ENCODE measurements at places on chromosomes 12 and 14.
A peak's percentile ranks its signal among the peaks of the same experiment; 100 is the strongest.

DNA sequence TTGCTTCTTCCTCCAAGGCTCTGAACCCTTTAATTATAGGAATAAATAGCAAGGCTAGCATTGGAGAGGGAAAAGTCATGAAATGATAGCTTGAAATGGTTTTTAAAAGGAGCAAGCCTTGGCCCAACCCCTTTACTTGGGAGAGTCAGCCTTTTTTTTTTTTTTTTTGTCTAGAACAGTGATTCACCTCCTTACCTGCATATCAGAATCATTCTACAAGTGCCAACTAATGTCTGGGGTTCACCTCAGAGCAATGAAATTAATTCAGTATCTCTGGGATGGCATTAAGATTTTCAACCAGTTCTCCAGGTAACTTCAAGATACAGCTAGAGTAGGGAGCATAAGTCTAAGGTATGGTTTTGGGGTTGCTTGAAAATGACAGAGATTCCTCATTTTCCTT is 41.3 kb upstream of the TMTC2 start:
- DNase-seq = no peak

DNA sequence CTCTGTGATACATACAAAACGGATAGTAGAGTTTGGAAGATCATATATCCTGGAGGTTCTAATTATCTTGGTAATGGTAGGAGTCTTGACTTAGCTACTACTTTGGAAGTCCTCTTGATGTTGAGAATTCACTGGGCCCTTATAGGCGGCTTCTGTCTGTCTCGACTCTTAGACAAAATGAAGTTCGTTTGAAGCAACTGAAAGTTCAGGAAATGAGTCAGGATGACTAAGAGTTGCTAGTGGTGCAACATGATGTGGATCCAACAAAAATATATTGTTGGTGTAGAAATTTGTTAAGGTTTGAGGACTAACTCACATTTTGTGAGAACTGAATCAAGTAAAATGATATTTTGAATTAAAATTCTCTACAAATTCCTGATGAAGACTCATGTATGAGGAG is 272.7 kb downstream of the AEBP2 start:
- DNase-seq = no peak

DNA sequence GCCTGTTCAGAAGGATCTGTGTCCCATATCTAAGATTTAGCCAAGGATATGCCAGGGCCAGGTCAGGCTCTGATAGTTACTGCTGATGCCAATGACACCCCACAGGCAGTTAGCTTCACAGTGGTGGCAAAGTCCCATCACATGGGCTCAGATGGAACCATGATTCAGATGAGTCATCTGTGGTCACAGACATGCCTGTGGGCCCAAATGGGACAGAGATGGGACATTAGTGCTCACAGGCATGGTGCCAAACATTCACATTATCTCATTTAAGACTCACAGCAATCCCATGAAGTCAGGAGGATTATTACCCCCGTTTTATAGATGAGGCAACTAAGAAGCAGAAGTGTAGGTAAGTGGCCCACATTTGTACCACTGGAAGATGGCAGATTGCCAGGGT is 207.8 kb downstream of the DPF3 start:
- no peak for DNase-seq

- DNase-seq = no peak
Observed at GRCh38 chr12:130538343-130539095, 177.6 kb downstream of the RIMBP2 start.

- DNase-seq = no peak
Observed at GRCh38 chr14:38003746-38004609, 203.7 kb upstream of the SSTR1 start.

DNA sequence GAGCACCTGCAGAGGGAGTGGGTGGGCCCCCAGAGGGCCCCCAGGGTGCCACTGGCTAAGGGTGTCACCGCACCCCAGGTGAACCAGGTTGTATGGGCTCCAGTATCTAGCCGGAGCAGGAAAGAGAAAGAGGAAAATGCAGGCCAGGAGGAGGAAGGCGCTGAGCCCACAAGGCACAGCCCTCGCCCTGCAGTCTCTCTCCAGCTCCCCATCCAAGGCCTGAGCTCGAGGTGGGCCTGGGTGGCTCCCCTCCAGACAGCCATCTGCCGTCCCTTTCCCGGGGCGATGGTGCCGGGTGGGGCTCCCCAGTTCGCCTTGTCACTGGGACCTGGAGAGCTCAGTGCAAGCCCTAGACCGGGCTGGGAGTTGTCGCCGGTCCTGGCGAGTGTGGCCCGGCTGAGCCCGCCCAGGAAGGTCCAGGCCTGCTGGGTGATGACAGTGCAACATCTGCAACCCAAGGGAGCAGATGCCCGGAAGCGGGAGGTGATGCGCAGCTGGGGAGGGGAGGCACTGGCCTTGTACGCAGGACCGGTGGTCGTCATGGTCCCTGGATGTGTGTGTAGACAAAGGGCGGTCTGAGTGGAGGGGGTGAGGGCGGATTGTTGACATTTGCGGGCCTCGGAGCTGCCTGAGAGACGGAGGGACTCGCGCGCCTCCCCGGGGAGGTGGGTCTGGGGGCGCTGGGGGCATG is 716 bp downstream of the TMEM179 start:
- DNase-seq = no peak

GRCh38 chr14:61147381-61147821 is 133.7 kb downstream of the TMEM30B start:
- no peak for DNase-seq

- no peak for DNase-seq
Observed at GRCh38 chr12:122888232-122888752, 7.6 kb downstream of the VPS37B start.

- no peak for DNase-seq
Observed at GRCh38 chr14:90641615-90642243, 174.5 kb downstream of the TTC7B start.

DNA sequence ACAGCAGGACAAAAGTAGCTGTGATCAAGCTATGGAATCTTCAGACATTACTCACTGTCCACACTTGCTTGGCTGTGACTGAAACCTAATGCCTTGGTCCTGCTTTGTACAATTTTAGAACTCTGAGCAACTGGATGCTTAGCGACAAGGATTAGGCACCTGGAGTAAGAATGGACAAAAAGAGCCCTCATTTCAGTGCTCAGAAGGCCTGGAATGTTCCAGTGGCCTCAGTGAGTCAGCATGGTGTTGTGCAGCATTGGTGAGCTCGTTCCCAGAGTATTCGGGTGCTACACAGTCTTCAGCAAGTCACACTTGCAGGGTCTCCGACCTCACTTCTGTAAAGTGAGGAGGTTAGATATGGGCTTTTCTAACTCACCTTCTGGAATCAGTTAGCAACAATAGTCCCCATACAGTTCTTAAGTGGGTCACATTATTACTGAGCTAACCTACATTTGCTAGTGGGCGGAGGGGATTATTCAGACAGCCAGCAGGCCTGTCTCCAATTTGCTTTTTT is 108.0 kb upstream of the MDM1 start:
- DNase-seq = no peak

DNA sequence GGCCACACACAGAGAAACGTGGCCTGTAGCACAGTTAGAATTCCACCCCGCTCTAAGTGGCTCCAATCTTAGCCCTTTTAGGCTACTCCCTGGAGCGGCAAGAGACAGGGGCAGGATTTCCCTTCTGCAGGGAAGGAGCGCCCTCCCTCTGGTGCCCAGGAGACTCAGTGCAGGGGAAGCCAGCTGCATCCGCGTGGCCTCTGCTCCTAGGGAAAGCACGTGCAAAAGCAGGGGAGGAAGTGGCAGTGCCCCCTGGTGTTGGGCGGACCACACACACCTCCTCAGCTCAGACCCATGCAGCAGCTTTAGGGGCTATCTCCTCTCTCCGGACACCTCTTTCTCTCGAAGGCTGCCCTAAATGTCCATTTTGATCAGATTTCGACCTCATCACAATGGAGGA is 50.0 kb downstream of the SPRING1 start:
- DNase-seq = no peak

GRCh38 chr12:132236129-132236929 is 92.1 kb downstream of the NOC4L start:
- DNase-seq = no peak

DNA sequence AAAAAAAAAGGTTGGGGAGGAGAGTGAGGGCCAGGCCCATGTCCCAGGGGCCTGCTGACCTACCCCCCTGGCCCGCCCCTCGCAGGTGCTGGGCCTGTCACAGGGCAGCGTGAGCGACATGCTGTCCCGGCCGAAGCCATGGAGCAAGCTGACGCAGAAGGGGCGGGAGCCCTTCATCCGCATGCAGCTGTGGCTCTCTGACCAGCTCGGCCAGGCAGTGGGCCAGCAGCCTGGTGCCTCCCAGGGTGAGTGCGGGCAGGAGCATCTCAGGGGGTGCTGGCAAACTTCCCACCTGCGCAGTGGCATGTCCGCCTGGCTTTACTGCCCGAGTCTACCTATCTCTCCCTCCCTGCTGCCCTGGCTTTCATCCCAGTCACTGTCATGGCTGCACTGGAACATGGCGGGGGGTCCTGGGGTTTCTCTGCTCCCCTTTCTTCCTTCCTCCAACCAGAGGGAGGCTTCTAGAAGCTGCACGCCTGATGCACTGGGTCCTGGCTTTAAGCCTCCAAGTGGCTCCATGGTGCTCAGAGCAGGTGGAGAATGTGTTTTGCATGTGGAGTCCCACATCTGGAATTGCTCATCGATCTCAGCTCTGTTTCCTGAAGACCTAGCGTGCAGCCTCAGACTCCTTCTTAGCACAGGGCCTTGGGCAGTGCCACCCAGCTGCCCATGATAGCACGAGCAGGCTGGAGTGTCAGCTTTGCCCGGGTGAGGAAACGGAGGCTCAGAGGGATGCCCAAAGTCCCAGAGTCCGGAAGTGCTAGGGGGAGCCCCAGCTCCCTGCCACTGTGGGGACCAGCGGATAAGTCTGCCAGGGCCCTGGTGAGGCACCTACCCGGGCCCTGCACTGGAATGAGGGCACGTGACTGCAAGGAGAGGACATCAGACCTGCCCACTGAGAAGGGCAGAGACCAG is 46.3 kb downstream of the PHETA1 start:
- no peak for DNase-seq

DNA sequence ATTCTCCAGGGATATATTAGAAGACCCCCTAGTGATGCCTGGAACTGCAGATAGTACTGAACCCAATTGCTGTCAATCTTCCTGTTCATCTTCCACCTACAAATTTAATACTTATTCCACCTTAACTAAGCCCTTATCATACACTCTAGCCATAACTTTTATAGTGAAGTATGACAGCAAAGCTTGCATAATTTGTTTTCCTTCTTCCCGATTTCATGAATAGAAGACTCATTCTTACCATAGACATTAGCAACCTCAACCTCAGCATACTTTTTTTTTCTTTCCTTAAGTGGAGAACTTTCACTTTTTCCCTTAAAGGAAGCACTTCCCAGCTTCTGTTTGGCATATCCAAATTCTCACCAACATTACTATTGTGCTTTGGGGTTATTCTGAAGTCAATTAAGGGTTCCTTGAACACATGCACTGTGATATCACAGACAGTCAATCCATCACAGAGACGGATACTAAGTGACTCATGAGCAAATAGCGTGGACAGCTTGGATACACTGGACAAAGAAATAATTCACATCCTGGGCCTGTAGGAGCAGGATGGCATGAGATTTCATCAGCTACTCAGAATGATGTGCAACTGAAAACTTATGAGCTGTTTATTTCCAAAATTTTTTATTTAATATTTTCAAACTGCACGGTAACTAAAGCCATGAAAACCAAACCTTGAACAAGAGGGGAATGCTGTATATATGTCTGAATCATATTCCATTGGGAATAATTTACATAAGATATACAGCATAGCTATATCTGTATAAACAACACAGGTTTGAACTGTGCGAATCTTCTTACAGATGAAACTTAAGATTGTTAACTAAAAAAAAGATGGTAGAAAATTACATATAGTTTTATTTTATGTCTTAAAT is 63.9 kb downstream of the SYT1 start:
- no peak for DNase-seq

DNA sequence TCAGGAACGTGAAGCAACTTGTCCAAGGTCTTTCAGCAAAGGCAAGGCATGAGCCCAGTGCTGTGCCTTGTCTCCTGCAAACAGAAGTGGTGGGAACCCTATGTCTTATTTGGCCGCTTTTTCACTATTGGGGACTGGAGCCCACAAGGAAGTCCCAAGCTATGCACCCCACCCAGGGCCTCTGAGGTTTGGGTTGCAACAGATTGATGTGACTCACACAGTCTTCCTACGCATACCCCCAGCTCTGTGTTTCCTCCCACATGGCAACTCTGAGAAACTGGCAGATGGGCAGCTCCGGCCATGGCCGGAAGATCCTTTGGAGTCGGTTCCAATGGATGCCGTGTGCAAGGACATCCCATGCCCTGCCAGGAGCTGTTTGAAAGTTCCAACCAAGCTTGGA is 28.3 kb upstream of the CMKLR1 start:
- DNase-seq = no peak

GRCh38 chr12:128797119-128798118 is 26.3 kb downstream of the SLC15A4 start:
- DNase-seq = no peak

GRCh38 chr14:21267431-21267845 is 1.8 kb downstream of the HNRNPC start:
- DNase-seq = no peak

GRCh38 chr14:23436327-23437132 is 1.1 kb upstream of the MYH7 start:
- no peak for DNase-seq

DNA sequence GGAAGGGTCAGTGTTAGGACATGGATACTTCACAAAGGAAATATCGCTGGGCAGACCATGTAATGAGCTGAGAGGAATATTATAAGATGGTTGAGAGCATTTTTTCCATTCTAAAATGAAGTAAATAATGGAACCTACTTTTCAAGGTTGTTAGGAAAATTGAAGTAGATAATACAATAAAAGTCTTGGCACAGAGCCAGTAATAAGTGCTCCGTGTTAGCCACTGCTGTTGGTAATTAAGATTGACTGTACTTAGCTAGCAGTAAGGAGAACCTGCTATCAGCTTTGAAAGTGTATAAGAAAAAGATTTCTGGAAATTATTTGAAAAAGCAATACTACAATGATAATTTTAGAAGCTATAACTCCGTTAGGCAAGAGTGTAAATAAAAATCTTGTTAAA is 77.6 kb downstream of the SCAF11 start:
- no peak for DNase-seq

DNA sequence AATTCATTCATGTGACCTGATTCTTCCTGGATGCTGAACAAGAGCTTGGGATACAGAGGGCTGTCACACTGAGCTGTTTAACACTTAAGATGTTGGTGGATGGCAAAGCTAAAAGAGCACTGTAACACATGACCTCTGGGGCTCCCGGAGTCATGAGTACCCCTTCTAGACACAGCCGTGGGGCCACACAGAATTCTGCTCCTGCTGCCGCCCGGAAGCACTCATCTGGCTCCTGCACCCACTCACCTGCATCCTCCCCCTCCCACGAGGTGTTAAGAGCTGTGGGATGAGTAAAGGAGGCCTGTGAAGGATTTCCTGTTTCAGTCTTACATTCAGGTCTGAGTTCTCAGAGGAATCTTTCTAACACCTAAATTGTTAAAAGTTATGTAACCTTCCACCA is 78.0 kb upstream of the SSTR1 start:
- DNase-seq = peak; percentile 8

- no peak for DNase-seq
Observed at GRCh38 chr12:121495746-121496145, 85.1 kb downstream of the KDM2B start.

DNA sequence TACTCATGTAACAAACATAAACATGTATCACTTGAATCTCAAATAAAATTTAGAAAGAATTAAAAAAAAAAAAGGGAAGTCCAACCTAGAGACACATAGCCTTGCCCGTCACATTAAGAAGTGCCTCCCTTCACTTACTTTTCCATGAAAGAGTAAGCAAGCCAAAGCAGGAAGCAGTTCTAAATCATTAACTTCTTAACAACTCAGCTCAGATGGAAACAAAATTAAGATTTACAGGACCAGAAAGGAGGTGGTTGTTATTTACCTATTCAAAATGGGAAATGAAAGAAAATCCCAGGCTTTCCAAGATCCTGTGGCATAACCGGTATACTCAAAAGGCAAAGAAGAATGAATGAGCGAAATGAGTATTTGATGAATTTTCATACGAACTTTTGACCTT is 258.6 kb upstream of the DCN start:
- no peak for DNase-seq
